ENCODE measurements at places on chromosomes 13 and 19.
A peak's percentile ranks its signal among the peaks of the same experiment; 100 is the strongest.

DNA sequence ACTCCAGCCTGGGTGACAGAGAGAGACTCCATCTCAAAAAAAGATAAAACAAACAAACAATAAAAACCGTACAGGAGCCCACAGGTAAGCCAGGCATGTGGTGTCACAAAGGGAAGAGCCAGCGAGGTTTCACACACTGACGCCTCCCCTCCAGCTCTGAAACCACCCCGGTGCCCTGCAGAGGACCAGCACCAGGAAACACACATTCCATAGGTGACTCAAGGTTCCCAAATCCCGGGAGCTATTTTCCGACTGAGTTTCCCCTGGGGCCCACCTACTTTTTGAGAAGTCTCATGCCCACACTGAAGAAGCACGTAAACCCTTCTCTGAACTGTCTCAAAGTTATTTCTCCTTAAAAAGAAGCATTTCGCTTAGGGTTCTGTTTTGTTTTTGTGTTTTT lies 40.3 kb downstream of the RHPN2 start:
- DNase-seq, result no peak

DNA sequence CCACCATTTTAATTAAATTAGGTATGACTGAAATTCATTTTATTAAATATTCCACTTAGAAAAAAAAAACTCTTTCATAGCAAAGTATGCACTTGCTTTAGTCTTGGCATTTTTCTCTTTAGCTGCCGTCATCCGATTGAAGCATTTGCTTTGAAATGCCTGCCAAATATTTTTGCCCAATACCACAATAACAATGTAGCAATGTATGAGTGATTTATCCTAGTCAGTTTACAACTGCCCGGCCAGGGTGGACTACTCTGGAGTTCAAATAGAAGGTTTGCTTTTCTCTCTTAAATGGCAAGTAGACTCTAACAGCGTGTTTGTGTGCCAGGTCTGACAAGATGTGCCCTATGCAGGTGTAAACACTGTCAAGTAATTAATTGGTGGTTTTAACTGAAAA lies 675.3 kb upstream of the SGCG start:
- DNase-seq, result no peak

GRCh38 chr19:58409010-58409790 lies 751 bp downstream of the ZNF584 start:
- no peak for DNase-seq

DNA sequence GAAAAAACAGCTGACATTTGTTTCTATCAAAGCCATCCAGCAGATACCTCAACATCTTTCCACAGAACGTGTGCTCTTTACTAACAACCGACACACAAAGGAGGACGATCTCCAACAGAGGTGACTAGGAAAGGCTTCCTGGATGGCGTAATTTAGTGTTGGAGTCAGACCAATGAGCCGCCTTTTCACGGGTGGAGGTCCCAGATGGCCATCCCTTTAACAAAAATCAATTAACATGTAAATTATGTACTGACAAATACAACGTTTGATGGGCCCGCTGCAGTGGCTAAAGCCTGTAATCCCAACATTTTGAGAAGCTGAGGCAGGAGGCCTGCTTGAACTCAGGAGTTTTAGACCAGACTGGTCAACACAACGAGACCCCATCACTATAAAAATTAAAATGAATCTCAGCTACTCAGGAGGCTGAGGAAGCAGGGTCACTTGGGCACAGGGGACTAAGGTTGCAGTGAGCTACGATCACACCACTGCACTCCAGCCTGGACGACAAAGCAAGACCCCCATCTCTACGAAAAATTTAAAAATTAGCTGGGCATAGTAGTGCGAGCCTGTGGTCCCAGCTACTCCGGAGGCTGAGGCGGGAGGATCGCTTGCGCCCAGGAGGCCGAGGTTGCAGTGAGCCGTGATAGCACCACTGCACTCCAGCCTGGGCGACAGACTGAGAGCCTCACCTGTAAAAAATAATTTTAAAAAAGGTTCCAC lies 1.2 kb upstream of the DPY19L3 start:
- DNase-seq, result peak; percentile 8

- no peak for DNase-seq
Observed at GRCh38 chr19:38277549-38277948, 13.2 kb downstream of the SPINT2 start.

DNA sequence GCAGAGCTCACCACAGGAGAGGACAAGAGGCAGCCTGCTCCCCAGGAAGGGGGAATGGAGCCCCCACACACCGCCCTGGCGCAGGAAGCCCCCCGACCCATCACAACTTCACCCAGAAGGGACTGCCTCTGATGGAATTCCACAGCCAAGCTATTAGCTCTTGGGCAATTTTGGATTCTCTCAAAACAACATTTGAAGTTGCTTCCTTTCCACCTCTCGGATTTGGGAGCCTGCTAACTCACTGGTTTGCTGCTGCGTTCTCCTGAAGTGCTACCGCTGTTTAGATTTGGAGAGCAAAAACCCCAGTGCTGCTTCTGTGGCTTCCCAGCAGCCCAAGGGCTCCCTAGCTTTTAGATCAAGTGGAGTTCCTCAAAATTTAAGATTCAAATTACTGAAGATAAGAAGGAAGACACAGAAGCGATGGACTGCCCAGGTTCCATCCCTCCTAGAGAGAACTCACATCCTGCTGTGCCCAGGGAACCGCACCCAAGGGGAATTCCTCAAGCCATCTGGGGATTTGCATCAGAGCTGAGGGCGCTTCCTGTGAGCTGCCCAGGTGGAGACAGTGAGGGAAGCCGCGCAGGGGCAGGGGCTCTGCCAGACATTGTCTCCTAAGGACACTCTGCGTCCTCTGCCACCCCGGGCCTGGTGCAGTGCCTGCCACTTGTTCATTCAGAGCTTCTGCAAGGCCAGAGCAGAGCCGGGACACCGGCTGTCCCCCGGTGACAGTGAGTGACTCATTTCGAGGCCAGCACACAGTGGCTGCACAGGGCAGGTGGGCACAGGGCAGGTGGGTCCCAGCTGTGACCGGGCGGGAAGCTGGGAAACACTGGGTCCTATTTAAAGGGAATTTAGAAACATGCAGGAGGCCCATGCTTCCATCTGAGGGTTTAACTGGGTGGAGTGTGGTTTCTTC lies 45.5 kb downstream of the COL4A1 start:
- no peak for DNase-seq

DNA sequence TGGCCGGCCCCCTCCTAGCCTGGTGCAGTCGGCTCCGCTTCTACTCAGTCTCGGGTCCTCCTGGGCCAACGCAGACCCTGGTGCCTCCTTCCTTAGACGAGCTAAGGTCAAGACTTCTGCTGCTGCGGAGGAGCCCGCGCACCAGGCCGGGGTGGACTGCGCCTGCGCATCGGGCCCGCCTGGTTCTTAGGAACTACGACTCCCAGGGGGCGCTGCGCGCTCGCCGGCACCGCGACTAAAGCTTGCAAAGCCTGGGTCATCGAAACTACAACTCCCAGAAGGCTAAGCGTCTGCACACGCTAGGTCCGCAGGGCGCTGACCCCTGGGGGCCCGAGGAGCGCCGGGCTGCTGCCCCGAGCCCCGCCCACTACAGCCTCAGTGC lies at the start of gene ZNF835:
Gene ZNF835 (minus strand): TSS at position 145 of the 382 bp plus-strand sequence. CDS start 6,559 bp downstream, outside the sequence.
- DNase-seq, result peak; percentile 97

- DNase-seq, result no peak
Observed at GRCh38 chr13:98094678-98095266, 48.1 kb upstream of the FARP1 start.

GRCh38 chr19:41993612-41994483 lies at the start of gene ATP1A3:
TSS of gene ATP1A3 (minus strand) at chr19:41994230. CDS start at chr19:41994076, 154 bp downstream.
- peak; percentile 98 for DNase-seq

DNA sequence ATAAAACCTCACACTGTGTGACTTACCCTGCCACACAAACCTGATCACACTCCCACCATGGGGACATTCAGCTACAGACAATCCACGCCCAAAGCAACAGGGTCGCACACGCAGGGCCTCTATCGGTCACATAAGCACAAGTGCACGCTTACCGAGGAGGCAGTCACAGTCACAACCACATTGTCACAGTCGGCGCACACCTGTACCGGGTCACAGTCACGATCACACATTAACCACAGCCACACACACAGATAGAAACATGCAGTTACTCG lies 579 bp downstream of the ZNF566 start:
- peak; percentile 37 for DNase-seq

GRCh38 chr19:3137119-3137518 lies 1.3 kb downstream of the GNA15 start:
- DNase-seq, result no peak

- DNase-seq, result peak; percentile 55
Observed at GRCh38 chr19:13104360-13104847, 1.7 kb upstream of the LYL1 start.

- no peak for DNase-seq
Observed at GRCh38 chr19:27647423-27647822, 1565.5 kb downstream of the UQCRFS1 start.

DNA sequence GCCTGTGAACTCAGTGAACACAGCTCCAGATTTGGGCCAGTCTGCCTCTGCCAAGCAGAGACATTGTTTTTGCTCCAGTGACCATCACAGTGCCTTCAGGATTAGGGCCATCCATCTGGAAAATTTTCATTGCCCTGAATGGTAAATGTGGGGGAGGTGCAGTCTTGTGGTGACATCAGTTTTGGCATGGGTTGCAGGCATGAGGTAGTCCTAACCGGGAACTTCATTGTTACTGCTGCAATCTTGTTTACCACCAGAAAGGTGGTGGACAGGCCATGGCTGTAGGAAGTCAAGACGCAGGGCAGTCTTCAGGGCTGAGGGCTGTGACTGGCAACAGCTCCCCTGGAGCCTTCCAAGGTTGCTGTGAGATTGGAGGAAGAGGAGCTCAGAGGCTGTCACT lies 55.2 kb downstream of the SPATA13 start:
- peak; percentile 75 for DNase-seq

GRCh38 chr19:6011206-6011605 lies 33.3 kb upstream of the RANBP3 start:
- no peak for DNase-seq

DNA sequence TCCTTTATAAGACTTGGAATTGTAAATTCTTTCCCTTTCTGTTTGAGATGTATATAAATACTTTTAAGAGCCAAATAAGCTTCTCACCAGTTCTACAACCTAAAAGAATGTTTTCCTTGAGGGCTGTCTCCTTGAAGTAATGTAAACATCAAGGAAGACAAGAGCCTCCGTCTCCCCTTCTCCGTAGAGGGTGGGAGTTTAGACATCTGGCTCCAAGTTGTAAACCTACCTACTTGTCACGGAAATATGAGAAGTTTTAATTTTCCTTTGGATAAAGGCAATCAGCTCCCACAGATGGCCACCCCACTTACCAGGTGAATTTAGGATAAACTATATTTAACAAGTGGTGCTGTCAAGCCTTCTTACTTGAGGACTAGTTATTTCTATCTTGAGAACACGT lies 237.9 kb downstream of the NALCN start:
- DNase-seq, result no peak

DNA sequence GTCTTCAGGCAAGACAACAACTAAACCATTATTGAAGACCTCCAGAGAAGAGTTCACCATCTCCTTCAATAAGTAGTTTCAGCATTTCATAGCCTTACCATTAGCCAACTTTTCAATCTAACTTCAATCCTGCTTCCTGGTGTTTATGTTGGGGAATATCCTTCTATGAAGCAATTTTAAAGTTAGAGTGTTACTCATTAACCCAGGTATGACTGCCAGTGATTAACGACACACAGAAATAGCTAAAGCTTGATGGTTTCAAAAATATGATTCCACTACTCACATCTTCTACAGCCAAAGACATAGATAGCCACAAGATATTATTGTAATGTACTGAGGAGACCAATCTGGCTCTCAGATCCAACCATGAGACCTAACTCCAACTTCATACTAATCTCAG lies 403.2 kb downstream of the EFNB2 start:
- no peak for DNase-seq

- no peak for DNase-seq
Observed at GRCh38 chr13:26061947-26062346, 10.1 kb upstream of the SHISA2 start.

DNA sequence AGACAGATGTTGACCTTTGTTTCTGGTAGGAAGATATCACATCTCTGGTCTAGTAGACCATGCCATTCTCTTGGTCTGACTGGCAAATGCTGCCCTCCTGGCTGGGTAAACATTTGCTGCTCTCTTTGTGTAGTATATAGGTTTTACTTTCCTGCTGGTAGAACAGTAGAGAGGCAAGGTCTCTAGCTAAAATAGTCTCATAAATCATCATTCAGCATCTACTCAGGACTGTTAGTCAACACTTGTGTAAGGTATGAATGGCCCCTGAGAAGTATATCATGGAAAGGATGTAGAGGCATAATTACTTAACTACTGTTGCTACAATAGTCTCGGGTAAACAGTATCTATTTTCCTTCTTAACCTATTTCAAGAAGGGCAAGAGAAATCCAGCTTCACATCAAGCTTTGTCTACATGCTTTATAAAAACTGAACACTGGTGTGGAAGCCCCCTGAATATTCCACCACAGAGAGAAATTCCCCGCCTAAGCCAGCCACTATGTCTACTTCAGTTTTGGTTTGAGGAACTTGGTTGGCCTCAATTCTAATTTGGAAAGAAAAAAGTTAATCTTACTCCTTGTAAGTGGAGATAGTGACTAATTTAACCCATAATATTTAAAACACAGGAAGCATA lies 18.4 kb upstream of the MYCBP2 start:
- DNase-seq, result no peak

DNA sequence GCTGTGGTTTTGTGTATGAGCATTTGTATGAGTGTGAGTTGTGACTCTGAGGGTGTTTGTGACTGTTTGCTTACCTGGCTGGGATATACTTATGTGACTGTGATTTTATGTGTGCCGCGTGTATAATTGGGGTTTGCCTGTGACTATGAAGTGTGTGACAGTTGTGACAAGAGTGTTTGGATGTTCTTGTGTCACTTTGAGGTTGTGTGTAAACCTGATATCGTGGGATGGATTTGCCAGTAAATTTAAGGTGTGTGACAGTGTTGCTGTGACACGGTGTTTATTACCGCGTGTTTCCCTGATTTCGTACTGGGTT lies 442 bp downstream of the ZNF420 start:
- no peak for DNase-seq

- no peak for DNase-seq
Observed at GRCh38 chr19:4391306-4391693, 9.0 kb downstream of the SH3GL1 start.

DNA sequence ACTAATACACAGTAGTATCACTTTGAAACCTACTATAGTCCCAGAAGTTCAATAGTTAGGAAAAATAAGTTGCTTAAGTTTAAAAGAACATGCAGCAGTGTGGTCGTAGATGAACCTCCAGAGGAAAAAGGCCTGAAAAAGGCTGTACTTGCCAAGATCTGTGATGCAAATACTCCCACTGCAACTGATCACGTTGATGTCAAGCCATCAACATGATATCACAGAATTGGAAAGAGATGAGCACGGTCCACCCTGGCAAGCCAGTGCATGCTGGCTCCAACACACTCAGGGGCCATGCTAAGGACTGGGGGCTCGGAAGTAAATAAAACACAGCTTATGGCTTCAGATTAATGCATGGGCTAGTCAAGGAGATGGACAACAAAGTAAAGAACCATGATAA lies 71.8 kb upstream of the LRCH1 start:
- no peak for DNase-seq

DNA sequence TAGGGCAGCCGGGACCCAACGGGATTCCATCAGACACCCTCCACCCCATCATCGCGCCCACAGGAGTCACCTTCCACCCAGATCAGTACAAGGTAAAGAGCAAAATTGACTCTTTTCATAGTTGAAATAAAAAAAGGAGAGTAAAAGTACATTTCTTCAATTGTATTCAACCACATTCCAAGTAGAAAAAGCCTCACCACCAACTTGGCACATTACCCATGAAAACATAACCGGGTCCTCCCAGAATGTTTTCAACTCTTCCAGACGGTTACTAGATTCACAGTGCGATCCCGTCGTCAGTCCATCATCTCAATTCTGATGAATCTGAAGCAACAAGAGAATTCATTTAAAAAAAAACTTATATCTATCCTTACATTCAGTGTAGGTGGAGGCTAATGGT lies 125.2 kb downstream of the RAB20 start:
- no peak for DNase-seq
